ENCODE measurements at places on chromosomes 6 and 20. TPM values are rescaled to one million over a fixed set of nuclear protein-coding genes. Genes with fewer than 3 reads are reported as not detected.

The CST4 gene
- total RNA-seq, result not detected

The SEL1L2 gene
- total RNA-seq, result not detected

The NT5E gene
- 13.4 TPM for total RNA-seq

The COX4I2 gene
- not detected for total RNA-seq

The SLPI gene
- 0.83 TPM for total RNA-seq

The PRDM13 gene
- total RNA-seq, result 0.13 TPM

The OPN5 gene
- not detected for total RNA-seq

The GPLD1 gene
- total RNA-seq, result 0.38 TPM

The WASF1 gene
- 1.9 TPM for total RNA-seq

The COL10A1 gene
- total RNA-seq, result not detected

The CCR6 gene
- 1.7 TPM for total RNA-seq

The ADGRB3 gene
- not detected for total RNA-seq

The RFX6 gene
- not detected for total RNA-seq

The GATA5 gene
- total RNA-seq, result not detected

The PTCHD4 gene
- not detected for total RNA-seq

The PRR18 gene
- total RNA-seq, result 0.05 TPM

The FAM217A gene
- not detected for total RNA-seq

The TMEM14A gene
- 6.7 TPM for total RNA-seq

The MRAP2 gene
- total RNA-seq, result not detected

The PHACTR1 gene
- 1.1 TPM for total RNA-seq

The C6orf132 gene
- 0.30 TPM for total RNA-seq

The GSTA2 gene
- not detected for total RNA-seq

The TBC1D22B gene
- 13.0 TPM for total RNA-seq

The HIVEP2 gene
- 40.9 TPM for total RNA-seq

The OR2H1 gene
- not detected for total RNA-seq

The OXT gene
- total RNA-seq, result not detected

The HLA-G gene
- not detected for total RNA-seq

The RCAN2 gene
- total RNA-seq, result 1.5 TPM

The C6orf118 gene
- total RNA-seq, result not detected

The CNBD2 gene
- total RNA-seq, result 3.6 TPM

The APCDD1L gene
- total RNA-seq, result not detected

The SAMD3 gene
- total RNA-seq, result 2.2 TPM

The PPDPF gene
- 165 TPM for total RNA-seq

The KCNK16 gene
- total RNA-seq, result not detected

The HLA-DQA2 gene
- total RNA-seq, result not detected

The UNC5CL gene
- 1.4 TPM for total RNA-seq

The TRIM40 gene
- total RNA-seq, result not detected

The TLDC2 gene
- not detected for total RNA-seq

The DOK5 gene
- total RNA-seq, result 1.3 TPM

The INSM1 gene
- total RNA-seq, result 14.6 TPM

The VSX1 gene
- total RNA-seq, result not detected

The DPPA5 gene
- not detected for total RNA-seq

The SGK2 gene
- not detected for total RNA-seq

The PGBD1 gene
- total RNA-seq, result 1.7 TPM

The PSORS1C2 gene
- total RNA-seq, result not detected

The DAAM2 gene
- total RNA-seq, result 0.05 TPM

The SHLD1 gene
- 9.1 TPM for total RNA-seq

The BHLHE23 gene
- not detected for total RNA-seq

The FOXF2 gene
- total RNA-seq, result 0.08 TPM

The CAP2 gene
- not detected for total RNA-seq

The IL17A gene
- 3.9 TPM for total RNA-seq

The LPA gene
- total RNA-seq, result not detected
